ENCODE measurements at places on chromosomes 2 and 18.

DNA sequence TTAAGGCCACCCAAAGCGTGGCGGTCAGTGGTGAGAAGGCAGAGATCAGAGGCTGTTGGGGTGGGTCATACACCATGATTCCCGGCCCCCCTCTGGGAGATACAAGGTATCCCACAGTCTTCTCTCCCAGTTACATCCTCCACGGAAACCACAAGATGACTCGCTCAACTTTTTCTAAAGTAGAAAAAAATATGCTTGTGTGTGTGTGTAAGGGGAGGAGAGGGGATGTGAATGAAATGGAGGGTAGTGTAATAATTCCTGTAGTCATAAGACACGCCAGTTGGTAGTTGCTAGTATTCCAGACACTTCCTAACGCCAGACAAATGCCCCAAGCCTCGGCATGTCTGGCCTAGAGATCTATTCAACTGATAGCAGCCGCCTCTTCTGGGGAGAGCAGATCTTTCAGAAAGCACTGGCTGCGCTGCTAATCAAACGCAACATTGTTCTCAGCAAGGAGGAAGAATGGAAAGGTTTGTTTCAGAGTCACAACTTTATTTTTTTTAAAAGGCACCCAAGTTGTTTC lies 143.5 kb downstream of the TGIF1 start:
- DNase-seq, result no peak

DNA sequence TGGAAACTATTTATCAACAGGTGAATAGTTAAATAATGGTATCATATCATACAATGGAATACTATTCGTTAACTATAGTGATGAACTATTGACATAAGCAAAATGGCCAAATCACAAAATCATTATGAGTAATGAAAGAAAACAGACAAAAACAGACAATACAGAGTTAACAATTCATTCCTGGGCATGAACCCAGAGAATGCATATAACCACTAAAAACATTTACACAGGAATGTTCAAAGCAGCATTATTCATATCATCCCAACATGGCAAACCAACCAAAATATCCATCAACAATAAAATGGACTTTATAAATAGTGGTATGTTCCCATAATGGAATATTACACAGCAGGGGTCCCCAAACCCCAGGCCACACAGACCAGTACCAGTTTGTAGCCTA lies 131.2 kb upstream of the CYP1B1 start:
- DNase-seq, result no peak

DNA sequence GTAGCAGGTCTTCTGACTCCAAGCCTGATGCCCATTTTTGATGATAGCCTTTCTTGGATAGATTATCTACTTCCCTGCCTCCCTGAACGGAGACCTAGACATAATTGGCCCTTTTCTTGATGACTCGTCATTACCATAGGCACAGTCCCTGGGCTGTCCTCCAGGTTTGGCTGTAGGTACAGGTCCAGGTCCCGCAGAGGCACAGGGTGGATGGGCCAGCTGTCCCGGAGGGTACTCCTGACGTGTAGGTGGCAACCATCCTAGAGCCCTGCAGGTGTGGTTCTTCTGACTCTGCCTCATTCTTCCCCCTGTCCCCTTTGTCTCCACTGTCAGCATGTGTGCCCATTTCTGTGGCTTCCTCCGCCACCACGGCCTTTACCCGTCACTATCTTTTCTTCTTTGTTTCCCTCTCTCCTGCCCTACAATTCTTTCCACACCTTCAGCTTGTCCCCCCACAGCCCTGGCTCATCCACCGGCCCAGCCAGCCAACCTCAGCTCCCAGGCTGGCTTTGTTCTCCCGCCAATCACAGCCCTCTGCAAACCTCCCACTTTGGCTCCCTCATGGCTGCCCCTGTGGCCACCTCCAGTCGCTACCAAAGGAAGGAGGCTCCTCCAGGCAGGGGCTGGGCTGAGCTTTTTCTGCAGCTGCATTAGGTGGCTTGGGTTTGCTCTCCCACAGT lies 102.8 kb downstream of the SMAD7 start:
- no peak for DNase-seq

GRCh38 chr2:68244456-68244855 lies 7.9 kb downstream of the PPP3R1 start:
- no peak for DNase-seq

DNA sequence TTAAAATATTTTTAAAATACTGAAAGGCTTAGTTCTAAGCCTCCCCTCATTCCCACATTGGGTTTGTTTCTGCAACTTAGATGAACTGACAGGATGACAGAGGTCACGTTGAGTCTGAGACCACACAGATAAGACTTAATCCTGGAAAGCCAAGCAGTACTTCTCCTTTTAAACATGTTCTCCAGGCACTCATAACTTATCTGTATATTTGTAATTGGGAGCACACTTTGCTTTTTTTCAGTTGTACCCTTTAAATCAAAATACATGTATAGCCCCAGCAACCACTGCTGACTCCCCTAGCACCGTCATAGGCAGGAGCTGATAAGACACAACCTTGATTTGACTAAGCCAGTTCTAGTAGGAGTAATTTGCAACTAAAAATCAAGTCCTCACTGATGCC lies 394.8 kb downstream of the PID1 start:
- no peak for DNase-seq

- no peak for DNase-seq
Measured at GRCh38 chr2:205387350-205388055, 294.8 kb upstream of the NRP2 start.

- no peak for DNase-seq
Measured at GRCh38 chr2:11710632-11711353, 35.6 kb upstream of the LPIN1 start.

DNA sequence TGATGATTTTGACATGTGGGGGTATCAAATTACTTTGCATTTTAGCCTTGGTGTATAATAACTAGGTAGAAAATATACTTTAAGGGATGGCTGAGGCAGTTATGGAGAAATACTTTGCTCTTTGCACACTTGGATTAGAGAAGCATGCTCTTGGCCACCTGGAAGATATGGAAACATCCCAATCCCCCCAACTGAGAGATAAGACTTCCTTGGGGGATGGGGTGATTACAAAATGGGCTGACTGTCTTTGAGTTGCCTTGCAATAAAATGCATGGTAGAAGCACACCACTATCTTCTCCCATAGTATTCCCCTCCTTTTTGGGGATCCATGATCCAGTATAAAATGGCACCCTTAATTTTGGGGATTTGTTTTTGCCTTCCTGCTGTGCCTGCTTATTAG lies 15.1 kb upstream of the FAM98A start:
- no peak for DNase-seq

DNA sequence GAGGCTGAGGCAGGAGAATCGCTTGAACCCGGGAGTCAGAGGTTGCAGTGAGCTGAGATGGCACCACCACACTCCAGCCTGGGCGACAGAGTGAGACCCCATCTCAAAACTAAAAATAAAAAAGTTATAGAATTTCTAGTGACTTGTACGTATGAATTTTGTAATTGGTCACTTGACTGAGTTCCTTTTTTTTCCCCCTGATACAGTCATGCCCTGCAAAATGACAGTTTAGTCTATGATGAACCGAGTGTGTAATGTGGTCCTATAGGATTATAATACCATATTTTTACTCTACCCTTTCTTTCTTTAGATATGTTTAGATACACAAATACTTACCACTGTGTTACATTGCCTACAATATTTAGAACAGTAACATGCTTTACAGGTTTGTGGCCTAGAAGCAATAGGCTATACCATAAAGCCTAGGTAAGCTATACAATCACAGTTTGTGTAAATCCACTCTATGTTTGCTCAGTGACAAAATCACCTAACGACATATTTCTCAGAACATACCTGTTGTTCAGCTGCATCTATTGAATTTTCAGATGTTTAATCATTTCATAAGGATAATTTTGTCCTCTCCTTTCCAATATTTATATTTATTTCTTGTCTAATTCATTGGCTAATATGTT lies 25.4 kb downstream of the SOCS6 start:
- DNase-seq, result no peak
